ENCODE measurements at places on chromosomes 3 and 15. TPM values are rescaled to one million over a fixed set of nuclear protein-coding genes. Genes with fewer than 3 reads are reported as not detected.

DNA sequence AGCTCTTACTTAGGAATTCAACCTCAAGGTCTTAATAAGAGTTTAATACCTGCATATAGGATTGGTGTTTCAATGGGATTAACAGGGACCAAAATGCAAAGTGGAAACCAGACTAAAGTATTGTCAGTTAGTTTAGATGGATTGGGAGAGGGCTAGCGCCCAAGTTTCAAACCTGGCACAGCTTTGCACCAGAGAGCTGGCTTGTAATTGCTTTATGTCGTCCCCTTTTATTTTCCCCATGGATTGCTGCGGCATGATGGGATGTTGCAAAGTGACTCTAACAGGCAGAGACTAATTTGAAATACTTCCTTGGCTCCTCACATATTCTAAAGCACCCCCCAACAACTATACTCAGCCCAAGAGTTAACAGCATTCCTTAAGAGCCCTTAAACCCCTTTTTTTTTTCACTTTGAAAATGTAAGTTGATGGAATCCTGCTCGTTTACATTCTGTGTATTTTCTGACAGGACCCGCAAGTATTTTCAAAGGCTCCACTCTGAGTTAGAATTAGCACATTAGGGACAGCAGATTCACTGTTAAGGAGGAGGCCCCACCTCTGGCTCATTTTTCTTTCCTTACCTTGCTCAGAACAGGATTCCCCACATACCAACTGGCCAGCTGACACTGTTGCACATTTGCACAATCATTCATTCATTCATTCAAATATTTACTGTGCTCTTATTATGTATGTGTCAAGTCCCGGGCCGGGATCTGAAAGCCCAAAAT lies 214.2 kb downstream of the ERC2 start:
- H3K4me1 ChIP-seq = no peaks in the 10 kb centered on the region
- H3K36me3 ChIP-seq = no peaks in the 10 kb centered on the region

DNA sequence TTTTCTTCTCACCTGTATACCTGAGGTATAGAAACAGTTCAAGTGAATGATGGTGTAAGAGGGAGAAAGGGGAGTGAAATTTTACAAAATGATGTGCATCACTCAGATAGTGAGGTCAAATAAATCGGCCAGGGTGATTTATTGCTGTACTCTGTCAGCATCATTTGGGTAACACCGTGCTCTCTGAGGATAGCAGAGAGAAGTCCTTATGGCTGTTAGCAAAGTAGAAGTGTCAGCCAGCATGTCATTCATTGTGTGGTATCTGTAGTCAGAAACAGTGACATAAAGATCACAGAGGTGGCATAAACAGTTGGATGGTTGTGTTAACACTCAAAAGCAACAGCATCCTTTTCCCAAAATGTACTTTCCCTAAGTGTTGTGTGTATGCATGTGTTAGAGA lies 53.4 kb downstream of the PSMD6 start:
- H3K27me3 ChIP-seq = no peaks in the 10 kb centered on the region
- H3K4me3 ChIP-seq = no peak overlapping the region
- DNase-seq = no peak
- peaks cover 43% of the 10 kb centered on the region for H3K4me1 ChIP-seq

Gene ANKRD28
- total RNA-seq = 26.5 TPM

Gene SH3GL3
- total RNA-seq = 2.7 TPM

DNA sequence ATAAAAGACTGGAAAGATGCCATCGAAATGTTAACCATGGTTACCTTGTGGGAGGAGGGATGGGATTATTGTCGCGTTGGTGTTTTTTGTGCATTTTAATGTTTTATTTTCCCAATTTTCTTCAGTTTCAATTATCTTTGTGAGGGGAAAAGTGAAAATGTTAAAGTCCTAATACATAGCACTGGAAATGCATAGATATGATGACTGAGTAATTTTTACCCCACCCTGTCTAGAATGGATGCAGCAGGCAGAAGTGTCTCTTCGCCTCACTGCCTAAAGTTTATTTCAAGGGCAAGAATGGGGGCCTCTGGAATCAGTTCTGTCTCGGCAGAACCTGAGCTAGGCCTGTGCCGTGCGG lies 11.5 kb downstream of the FOXL2 start:
- peaks cover 80% of the 10 kb centered on the region for H3K27me3 ChIP-seq
- H3K27ac ChIP-seq = no peak overlapping the region
- no peak overlapping the region for H3K4me3 ChIP-seq
- no peaks in the 10 kb centered on the region for H3K36me3 ChIP-seq
- no peak for DNase-seq
- H3K4me1 ChIP-seq = peaks cover 42% of the 10 kb centered on the region

DNA sequence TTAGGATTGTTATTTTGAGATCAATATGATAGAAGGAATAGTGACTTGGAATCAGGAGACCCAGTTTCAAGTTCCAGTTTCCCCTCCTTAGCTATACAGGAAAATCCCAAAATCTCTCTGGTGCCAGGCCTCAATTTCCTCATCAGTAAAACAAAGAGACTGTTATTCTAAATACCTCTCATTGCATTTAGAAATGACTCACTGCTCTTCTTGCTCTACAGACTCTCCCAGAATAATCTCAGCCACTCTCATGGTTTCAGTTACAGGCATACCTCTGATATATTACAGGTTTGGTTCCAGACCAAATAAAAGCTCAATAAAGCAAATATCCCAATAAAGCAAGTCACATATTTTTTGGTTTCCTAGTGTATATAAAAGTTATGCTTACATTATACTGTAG lies 28.3 kb downstream of the IMPG2 start:
- no peaks in the 10 kb centered on the region for H3K4me1 ChIP-seq
- H3K36me3 ChIP-seq = no peaks in the 10 kb centered on the region
- H3K4me3 ChIP-seq = no peak overlapping the region
- no peak for DNase-seq

GRCh38 chr3:129470861-129471260 lies 30.8 kb downstream of the IFT122 start:
- no peak for DNase-seq
- H3K4me3 ChIP-seq = no peak overlapping the region
- H3K27ac ChIP-seq = no peak overlapping the region
- no peaks in the 10 kb centered on the region for H3K4me1 ChIP-seq

Gene PLA2G4D
- total RNA-seq = 0.19 TPM

DNA sequence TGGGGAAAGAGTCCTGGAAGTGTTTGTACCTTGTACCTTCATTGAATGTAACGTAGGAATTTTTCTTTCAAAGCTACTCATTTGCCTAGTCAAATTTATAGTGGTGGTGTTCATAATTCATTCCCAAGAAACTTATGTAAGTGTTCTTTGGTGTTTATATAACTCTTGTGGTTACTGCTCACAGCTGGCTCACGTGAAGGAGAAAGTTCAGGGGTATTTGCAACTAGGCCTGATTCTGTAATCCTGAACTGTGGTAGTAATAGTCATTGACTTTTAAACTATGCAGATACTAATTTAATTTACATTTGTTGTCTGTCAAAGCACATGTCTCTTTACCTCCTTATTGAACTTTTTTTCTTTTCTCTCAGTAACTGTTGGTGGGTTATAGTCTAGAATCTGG lies 50.5 kb upstream of the TEX264 start:
- peaks cover 20% of the 10 kb centered on the region for H3K4me1 ChIP-seq
- H3K36me3 ChIP-seq = no peaks in the 10 kb centered on the region
- no peak for DNase-seq
- H3K27ac ChIP-seq = no peak overlapping the region

DNA sequence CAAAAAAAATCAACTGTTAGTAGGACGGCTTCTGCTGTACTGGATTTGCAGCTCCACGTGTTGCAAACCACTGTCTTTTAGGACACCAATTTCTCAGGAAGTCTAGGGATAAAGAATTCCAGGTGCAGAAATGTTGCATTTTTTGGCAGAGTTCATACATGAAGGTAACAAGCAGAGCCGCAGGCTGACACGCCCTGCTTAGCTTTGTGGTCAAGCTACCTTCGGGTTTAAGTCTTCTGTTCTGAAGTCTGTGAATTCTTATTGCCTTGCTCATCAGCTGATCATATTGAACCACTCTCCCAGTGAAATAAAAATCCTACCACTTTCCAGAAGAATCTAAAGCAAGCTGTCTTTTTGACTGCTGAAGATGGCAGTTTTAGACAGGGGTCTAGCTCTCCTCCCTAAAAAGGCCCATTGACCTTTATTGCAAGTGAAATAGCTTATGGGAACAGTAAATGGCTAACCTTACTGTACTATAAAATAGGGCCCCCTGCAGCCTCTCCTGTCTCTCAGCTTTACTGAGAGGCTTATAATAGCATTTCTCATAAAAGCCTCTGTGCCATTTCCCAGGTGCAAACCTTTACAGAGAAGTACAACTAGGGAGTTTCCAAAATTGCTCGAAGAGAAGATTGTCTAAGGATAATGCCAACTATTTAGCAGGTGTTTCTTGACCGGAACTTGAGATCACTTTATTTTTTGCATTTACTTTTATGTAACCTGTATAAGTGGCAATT lies 262.2 kb upstream of the IL12A start:
- no peaks in the 10 kb centered on the region for H3K27me3 ChIP-seq
- H3K36me3 ChIP-seq = no peaks in the 10 kb centered on the region
- no peak for DNase-seq

Gene STIMATE
- 11.0 TPM for total RNA-seq

DNA sequence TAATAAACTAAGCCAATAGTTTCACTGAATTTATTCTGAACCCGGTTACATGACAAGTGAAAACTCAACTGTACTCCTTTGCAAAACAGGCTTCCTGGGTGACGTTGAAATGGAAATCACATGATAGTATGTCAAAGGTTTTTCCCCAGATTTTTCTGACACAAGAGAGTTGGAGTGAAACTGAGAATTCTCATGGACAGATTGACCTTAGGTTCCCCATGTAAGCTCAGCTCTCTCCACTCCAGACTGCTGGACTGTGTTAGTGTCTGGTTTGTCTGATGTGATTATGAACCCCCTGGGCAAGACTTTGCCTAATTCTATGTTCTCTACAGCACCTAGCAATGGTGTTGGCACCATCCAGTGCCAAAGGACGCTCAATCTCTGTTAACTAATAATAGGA lies 219.7 kb upstream of the COL8A1 start:
- no peak overlapping the region for H3K27ac ChIP-seq
- H3K36me3 ChIP-seq = no peaks in the 10 kb centered on the region
- H3K4me3 ChIP-seq = no peak overlapping the region
- no peaks in the 10 kb centered on the region for H3K4me1 ChIP-seq
- H3K27me3 ChIP-seq = no peaks in the 10 kb centered on the region

- no peak for DNase-seq
- H3K4me3 ChIP-seq = no peak overlapping the region
- H3K27me3 ChIP-seq = no peaks in the 10 kb centered on the region
- H3K27ac ChIP-seq = no peak overlapping the region
- no peaks in the 10 kb centered on the region for H3K36me3 ChIP-seq
Measured at GRCh38 chr3:35393901-35394799, 245.2 kb upstream of the ARPP21 start.

GRCh38 chr3:46960081-46960701 lies 16.4 kb downstream of the CCDC12 start:
- peaks cover 27% of the 10 kb centered on the region for H3K4me1 ChIP-seq
- H3K36me3 ChIP-seq = no peaks in the 10 kb centered on the region
- peak overlapping the region; percentile 3 for H3K4me3 ChIP-seq
- no peak for DNase-seq

Gene GPR149
- not detected for total RNA-seq

Gene EIF2B5
- total RNA-seq = 27.2 TPM

Gene PLCH1
- 0.29 TPM for total RNA-seq

DNA sequence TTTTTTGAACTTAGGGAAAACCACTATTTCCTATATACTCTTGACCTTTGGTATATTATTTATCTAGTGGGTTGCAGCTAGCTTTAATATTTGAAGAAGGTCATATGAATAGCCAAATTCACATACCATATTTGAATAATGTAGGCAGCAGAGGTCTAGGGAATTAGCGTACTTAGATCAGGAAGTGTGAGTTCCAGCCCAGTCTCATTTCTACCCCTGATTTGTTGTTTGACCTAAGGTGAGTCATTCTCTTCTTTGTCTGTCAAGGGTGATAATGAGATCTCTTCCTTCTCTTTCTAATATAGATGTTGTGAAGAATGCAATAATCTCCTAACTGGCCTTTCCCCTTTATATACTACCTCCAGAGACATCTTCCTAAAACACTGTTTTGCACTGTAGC lies 36.6 kb upstream of the ZPLD1 start:
- H3K4me3 ChIP-seq = no peak overlapping the region
- no peaks in the 10 kb centered on the region for H3K36me3 ChIP-seq
- H3K27ac ChIP-seq = no peak overlapping the region
- no peak for DNase-seq
- no peaks in the 10 kb centered on the region for H3K4me1 ChIP-seq

DNA sequence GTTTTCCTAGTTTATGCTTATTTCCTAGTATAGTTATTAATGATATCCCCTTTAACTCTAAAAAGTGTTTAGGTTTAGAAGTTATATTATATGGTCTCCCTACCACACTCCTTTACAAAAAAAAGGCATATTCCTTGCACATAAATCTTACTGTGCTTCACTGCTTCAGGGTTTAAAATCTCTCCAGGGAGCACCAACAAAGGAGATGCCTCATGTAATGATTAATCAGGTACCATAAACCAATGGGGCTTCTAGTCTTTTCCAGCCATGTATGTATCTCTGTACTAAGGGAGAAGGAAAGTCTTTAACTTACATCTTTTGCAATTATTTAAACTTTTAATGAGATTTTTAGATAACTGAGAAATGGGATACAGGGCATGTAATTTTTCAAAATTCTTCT lies 91.5 kb upstream of the RBMS3 start:
- H3K27ac ChIP-seq = no peak overlapping the region
- no peaks in the 10 kb centered on the region for H3K27me3 ChIP-seq
- no peak overlapping the region for H3K4me3 ChIP-seq
- DNase-seq = no peak
- no peaks in the 10 kb centered on the region for H3K36me3 ChIP-seq
- no peaks in the 10 kb centered on the region for H3K4me1 ChIP-seq

- DNase-seq = no peak
- H3K36me3 ChIP-seq = no peaks in the 10 kb centered on the region
- no peak overlapping the region for H3K27ac ChIP-seq
Measured at GRCh38 chr3:78430741-78431140, 1337.1 kb downstream of the ROBO1 start.

- H3K4me3 ChIP-seq = no peak overlapping the region
- DNase-seq = no peak
- H3K36me3 ChIP-seq = no peaks in the 10 kb centered on the region
- H3K4me1 ChIP-seq = peaks cover 7% of the 10 kb centered on the region
- no peak overlapping the region for H3K27ac ChIP-seq
Measured at GRCh38 chr3:39379778-39380155, 3.4 kb upstream of the SLC25A38 start.

Gene IGF2BP2
- total RNA-seq = 3.9 TPM

- no peak for DNase-seq
- no peaks in the 10 kb centered on the region for H3K4me1 ChIP-seq
- H3K27me3 ChIP-seq = no peaks in the 10 kb centered on the region
- H3K27ac ChIP-seq = no peak overlapping the region
- no peaks in the 10 kb centered on the region for H3K36me3 ChIP-seq
- H3K4me3 ChIP-seq = no peak overlapping the region
Measured at GRCh38 chr3:70829092-70829491, 516.7 kb upstream of the MDFIC2 start.

- H3K4me1 ChIP-seq = no peaks in the 10 kb centered on the region
- no peaks in the 10 kb centered on the region for H3K36me3 ChIP-seq
- no peak overlapping the region for H3K4me3 ChIP-seq
- no peaks in the 10 kb centered on the region for H3K27me3 ChIP-seq
- DNase-seq = no peak
- H3K27ac ChIP-seq = no peak overlapping the region
Measured at GRCh38 chr15:43916326-43916660, 89.5 kb downstream of the WDR76 start.
